Stimulated activated naive B cell treated with anti-CD40 and anti-IgM and Interleukin-4, amounts not matched to agents 10 μg/mL and 1 μg/mL and 100 μg/mL, for 72 hours (primary cell): ENCODE measurements at places on chromosomes 2 and 18.

- DNase-seq = no peak
These were observed 201.7 kb upstream of the STON1 start for GRCh38 chr2:48328159-48328809.

- no peak for DNase-seq
These were observed 146.3 kb upstream of the CELF4 start for GRCh38 chr18:37711766-37712505.

DNA sequence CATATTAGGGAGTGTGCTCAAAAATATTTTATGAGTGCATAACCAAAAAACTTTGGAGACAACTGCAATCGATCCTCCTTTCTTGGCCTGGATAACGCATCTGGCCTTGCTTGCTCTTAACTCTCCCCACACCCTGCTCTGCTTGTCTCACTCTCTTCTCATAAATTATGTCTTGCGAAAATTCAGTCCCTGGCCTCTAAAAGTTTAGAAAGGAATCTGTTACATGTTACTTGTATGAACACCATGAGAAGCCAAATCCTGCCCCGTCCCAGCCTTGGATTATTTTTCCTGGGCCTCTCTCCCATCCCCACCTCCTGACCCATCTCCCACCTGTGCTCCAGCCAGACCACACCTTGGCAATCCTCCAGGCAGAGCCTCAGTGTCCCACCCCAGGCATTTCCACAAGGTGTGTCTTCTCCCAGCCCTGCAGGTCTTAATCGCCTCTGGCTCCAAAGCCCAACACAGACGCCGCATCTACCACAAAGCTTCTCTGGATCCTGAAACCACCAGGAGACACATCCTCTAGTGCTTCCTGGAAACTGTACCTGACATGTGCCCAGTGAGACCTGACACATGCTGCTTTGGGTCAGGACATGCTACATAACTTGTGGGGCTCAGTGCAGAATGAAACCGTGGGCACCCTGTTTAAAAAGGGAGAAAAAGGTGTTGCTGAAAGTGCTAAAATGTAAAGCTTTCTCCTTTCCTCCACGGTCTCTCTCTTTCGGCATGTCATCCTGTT lies 99.6 kb upstream of the ST3GAL5 start:
- DNase-seq = no peak

DNA sequence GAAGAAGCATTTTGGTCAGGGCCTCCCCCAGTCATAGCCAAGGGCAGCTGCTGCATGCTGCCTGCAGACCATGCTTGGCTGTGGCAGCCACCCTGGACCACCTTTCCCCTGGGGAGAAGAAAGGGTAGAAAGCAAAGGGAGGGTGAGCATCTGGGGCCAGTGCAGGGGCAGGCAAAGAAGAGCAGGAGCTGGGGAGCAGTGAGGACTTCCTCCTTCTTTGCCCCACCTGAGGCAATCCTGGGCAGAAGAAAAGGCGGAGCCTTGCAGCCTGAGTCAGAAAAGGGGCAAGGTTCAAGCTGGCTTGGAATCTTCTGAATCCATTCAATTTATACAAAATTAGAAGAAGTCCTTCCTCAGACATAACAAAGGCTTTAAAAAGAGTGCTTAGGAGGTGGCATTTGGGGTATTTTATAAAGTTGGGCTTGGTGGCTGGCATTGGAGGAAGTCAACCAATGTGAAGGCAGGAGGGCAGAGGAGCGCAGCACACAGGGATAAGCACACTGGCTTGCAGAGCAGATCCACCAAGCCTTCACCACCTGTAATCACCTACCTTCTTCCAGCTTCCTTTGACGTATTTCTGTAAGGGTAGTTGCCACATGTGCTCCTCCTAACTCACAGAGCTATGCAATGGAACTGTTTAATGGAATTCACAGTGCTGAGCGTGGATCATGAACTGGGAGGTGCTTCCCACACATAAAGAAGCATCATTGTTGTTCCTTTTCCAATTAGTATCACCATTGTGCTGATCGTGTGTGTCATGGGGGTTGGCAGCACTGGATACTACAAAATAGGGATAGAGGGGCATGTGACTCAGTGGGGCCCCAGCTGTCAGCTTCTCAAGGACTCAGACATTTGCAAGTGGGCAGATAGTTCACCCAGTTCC lies 154.4 kb upstream of the EPAS1 start:
- DNase-seq = no peak

GRCh38 chr2:156576005-156576404 lies 139.8 kb downstream of the GPD2 start:
- no peak for DNase-seq

- DNase-seq = no peak
These were observed 110.6 kb downstream of the UPP2 start for GRCh38 chr2:158212301-158212700.

GRCh38 chr18:74446631-74447403 lies 10.3 kb downstream of the DIPK1C start:
- DNase-seq = no peak

DNA sequence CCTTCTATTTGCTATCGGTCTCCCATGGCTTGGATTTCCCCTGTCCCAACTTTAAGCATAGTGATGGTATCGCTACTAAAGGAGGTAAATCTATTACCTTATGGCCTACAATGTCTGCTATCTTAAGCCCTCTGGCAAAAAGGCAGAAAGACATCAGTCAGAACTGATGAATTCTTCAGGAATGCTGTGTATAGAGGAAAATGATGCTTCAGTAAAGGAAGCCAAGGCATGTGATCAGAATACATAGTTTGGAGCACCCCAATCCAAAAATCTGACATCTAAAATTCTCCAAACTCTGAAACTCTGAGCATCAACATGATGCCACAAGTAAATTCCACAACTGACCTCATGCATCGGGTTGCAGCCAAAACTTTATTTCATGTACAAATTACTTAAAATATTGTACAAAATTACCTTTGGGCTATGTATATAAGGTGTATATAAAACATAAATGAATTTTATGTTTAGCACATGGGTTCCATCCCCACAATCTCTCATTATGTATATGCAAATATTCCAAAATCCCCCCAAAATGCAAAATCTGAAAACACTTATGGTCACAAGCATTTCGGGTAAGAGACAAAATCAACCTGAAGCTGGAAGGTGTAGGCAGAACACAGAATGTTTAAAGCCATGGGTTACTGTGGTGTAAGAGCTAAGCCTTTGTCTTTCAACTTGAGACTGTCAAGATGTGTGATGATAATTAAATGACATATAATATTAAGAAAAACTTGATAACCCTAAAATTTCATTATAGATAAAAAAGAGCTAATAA lies 66.2 kb downstream of the CUL3 start:
- DNase-seq = no peak

DNA sequence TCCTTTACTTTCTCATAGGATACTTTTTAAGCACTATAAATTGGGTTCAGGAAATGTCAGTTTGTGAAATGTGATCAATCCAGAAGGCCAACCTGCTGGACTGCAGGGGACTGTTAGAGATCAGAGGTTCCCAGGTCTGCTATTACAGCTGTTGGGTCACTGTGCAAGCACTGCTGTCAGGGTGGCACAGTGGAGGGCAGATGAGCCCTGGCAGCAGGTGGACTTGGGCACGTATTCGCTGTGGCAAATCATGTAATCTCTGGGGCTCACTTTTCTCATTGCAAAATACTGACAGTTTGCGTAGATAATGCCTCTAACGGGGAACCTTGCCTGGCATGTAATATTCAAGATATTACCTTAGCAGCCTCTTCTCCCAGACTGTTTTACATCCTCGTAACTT lies 18.1 kb downstream of the RAB31 start:
- no peak for DNase-seq

- DNase-seq = no peak
These were observed at the start of gene C2orf66 for GRCh38 chr2:196809260-196809659. C2orf66 (minus strand) TSS chr2:196809355; CDS start chr2:196809336, 19 bp downstream.

DNA sequence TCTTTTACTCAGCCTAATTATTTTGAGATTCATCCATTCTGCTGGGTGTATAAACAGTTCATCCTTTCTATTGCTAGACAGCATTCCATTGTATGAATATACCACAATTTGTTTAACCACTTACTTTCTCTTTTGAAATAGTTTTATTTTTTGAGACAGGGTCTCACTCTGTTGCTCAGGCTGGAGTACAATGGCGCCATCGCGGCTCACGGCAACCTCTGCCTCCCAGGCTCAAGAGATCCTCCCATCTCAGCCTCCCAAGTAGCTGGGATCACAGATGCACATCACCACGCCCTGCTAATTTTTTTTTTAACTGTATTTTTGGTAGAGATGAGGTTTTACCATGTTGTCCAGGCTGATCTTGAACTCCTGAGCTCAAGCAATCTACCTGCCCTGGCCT lies 54.5 kb downstream of the USP37 start:
- no peak for DNase-seq

DNA sequence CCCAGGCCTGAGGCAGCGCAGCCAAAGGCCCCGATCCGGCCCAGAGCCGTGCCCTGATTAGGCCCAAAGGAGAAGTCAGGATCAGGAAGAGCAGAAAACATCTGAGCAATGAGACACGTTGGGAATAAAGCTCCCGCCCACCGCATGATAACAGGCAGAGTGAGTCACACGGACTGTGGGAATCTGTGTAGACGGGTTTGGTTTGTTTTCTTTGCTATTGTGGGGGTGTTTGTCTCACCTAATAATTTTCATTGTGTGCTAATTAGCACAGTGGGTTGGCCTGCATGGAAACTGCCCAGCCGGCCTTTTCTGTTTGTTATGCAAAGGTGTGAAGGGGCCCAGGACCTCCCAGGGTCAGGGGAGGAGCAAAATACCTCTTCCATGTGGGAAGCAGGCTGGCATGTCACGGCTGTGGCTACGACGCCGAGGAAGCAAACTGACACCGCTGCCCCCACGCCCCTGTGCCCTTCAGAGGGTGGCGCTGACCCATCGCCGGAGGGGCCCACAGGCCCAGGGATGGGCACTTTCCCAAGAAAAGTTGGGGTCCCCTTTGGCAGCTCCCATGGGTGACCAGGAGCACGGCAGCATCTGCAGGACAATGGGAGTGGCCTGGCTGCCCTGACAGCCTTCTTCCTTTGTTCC lies 68.4 kb upstream of the CTDP1 start:
- no peak for DNase-seq
